ENCODE measurements at places on chromosomes 12 and 14.

- DNase-seq: no peak
Measured at GRCh38 chr12:45582536-45582935, 147.0 kb upstream of the ARID2 start.

DNA sequence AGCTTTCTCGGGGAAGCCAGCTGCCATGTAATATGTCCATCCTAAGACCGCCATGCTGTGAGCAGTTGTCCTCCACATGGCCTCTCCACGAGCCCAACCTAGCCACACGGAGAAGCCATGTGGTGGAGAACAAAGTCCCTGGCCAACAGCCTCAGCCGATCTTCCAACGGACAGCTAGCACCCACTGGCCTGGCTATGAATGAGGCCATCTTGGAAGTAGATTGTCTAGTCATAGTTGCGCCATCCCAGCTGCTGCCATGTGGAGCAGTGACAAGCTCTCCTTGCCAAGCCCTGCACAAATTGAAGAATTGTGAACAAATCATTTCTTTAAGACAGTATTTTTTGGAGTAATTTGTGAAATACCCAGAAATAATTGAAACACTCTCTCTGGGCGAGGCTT is 49.3 kb upstream of the USP44 start:
- DNase-seq: no peak

DNA sequence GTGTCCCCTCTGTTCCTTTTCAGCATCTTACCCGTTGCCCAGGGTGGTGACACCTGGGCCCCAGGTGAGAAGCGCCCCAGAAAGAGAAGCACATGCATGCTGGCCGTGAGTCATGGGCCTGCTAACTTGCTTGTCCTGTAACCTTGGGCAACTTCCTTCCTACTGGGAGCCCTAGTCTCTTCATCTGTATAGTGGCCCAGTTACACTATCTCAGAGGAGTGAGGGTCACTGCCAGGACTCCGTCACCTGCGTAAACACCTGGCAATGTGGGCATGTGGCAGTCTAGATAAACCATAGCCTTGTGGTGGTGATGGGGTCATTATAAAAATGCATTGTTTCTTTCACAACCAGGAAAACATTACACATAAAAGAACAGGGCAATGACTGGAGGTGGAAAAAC is 125.2 kb downstream of the SLC25A47 start:
- DNase-seq: no peak

GRCh38 chr12:106213662-106214061 is 34.2 kb downstream of the CKAP4 start:
- no peak for DNase-seq

- no peak for DNase-seq
Measured at GRCh38 chr14:92392711-92393110, 69.7 kb downstream of the SLC24A4 start.

DNA sequence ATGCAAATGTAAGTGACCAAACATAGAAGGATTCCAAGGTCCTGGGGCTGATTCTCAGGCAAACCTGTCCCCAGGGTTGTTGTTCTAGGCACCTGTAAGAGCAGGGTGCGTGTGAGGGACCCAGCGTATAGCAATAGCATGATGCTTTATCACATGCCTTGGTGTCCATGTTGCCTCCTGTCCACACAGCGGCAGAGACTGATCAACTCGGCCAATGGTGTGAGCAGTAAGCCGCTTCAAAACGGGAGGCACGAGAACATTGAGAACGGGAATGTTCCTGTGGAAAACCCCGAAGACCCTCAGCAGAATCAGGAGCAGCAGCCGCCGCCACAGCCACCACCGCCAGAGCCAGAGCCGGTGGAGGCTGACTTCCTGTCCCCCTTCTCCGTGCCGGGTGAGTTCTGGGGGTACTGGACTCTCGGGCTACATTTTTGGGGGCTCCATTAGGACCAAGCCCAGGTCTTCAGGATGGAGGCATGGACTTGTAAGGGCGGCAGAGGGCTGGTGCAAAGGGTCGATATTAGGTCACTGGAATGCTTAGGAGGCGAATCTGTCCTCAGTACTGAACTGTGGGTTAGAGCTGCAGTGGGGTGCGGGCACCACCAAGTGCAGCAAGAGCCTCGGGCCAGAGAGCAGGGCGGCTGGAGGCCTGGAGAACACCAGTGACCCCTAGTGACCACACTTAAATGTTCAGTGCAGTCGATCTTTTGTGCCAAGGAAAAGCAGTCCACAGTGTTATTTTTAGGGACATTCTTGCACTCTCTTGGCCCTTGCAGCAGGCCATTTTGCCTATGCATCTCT is 57.2 kb upstream of the RIN3 start:
- no peak for DNase-seq

DNA sequence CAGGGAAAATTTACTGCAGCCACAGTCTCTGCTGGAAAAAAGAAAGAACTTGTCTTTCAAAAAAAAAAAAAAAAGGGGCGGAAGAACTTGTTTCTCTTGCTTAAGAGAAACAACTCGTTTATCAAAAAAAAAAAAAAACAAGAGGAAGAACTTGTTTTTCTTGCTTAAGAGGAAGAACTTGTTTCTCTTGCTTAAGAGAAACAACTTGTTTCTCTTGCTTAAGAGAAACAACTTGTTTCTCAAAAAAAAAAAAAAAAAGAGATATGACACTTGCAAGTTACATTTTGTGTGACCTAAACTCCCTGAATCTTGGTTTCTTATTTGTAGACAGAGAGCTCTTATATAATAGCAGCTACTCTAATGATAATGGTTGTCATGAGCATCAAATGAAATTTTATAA is 44.7 kb upstream of the USP15 start:
- DNase-seq: no peak

GRCh38 chr12:82434392-82434911 is 76.1 kb downstream of the METTL25 start:
- no peak for DNase-seq

GRCh38 chr14:94888121-94888520 is 118.2 kb upstream of the GSC start:
- no peak for DNase-seq

DNA sequence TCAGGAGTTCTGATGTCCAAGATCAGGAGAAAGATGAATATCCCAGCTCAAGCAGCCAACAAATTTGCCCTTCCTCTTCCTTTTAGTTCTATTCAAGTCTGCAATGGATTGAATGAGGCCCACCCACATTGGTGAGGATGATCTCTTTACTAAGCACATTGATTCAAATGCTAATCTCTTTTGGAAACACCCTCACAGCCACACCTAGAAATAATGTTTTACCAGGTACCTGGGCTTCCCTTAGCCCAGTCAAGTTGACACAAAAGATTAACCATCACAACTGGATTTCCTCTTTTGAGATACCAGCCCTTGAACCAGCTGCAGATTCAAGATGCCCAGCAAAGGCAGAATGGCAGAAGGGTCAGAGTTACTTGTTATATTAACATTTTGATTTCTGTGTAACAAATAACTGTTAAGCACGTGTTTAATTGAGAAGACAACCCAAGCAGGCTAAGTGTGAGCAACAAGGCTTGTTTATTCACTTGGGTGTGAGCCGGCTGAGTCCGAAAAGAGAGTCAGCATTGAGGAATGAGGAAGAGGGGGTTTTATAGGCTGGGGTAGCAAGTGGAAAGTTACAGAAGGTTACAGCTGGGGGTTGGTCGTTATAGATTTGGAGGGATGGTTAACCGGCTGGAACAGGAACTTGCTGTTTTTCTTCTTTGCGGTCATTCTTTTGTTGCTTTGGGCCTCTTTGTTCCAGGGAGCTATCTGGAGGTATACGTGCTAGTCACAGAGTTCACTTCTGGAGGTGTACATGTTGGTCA is 180.3 kb downstream of the EMP1 start:
- no peak for DNase-seq

GRCh38 chr12:67681105-67681778 is 32.7 kb downstream of the DYRK2 start:
- DNase-seq: no peak

GRCh38 chr12:42296503-42297109 is 29.3 kb downstream of the ZCRB1 start:
- no peak for DNase-seq

GRCh38 chr12:110677206-110677911 is 11.6 kb downstream of the HVCN1 start:
- DNase-seq: no peak

GRCh38 chr12:128798571-128799341 is 25.0 kb downstream of the SLC15A4 start:
- DNase-seq: no peak

DNA sequence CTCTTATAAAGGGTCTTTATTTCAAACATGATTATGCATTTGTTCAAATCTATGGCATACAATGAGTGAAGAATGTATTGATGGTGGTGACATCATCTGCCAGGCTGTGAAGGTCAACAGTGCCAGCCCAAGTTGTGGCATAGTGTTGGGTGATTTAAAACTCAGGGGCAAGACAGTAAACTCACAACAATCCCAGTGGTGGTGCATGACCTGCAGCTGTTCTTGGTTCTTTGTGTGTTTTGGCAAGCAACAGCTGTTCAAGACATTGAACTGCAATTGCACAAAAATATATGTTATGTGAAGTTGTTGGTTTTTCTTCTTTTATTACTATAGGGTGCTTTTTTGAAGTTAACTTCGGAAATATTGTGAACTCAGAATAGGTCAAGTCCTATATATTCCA is 851.6 kb downstream of the NRXN3 start:
- DNase-seq: no peak

DNA sequence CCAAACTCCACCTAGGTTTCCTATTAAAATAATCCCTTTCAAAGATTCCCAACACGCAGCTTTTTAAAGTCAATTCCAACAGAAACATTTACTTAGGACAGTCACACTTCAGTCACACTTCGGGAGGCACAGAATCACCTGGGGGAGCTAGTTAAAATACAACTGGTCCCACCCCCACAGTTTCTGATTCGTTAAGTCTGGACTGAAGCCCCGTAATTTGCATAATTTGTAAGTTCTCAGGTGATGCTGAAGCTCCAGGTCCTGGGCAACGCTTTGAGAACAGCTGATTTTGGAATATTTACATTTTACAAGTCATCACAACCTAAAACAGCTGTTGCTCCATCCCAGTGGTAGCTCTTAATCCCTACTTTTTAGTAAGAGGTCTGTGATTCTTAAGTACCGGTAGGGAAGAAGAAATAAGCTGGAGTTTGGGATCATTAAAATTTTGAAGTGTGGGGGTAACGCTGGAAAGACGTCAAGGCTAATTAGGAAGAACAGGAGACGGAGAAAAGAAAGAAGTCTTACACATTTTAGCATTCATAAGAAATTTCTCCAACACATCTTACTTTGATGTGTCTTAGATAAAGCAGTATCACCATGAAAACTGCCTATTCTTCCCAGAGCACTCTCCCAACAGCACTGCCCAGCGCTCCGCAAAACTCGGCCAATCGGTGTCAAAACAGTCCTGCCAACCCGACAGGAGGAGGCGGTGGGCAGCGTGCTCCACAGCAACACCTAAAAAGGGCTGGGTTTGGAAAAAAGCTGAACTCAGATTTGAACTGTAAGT is 1.1 kb downstream of the IPO8 start:
- DNase-seq: no peak

GRCh38 chr12:11752403-11753149 is 103.1 kb downstream of the ETV6 start:
- DNase-seq: no peak

- DNase-seq: no peak
Measured at GRCh38 chr12:69500631-69501030, 30.4 kb downstream of the FRS2 start.

DNA sequence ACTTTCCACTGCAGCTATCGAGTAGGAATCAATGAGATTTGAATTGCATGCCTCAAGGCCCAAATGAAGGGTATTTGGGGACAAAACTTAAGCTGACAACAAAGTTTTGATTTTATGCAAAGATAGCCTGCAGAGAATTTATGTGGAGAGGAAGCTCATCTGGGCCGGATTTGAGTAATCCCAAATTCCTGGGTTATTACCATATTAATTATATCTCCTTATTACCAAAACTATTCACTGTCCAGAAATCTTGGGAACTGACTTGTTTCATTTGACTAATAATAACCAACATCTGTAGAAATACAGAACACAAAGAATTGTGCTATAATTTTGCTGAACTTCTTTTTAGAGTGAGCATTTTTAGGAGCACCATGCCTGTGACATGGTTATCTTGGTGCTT is 70.4 kb downstream of the KITLG start:
- DNase-seq: no peak

DNA sequence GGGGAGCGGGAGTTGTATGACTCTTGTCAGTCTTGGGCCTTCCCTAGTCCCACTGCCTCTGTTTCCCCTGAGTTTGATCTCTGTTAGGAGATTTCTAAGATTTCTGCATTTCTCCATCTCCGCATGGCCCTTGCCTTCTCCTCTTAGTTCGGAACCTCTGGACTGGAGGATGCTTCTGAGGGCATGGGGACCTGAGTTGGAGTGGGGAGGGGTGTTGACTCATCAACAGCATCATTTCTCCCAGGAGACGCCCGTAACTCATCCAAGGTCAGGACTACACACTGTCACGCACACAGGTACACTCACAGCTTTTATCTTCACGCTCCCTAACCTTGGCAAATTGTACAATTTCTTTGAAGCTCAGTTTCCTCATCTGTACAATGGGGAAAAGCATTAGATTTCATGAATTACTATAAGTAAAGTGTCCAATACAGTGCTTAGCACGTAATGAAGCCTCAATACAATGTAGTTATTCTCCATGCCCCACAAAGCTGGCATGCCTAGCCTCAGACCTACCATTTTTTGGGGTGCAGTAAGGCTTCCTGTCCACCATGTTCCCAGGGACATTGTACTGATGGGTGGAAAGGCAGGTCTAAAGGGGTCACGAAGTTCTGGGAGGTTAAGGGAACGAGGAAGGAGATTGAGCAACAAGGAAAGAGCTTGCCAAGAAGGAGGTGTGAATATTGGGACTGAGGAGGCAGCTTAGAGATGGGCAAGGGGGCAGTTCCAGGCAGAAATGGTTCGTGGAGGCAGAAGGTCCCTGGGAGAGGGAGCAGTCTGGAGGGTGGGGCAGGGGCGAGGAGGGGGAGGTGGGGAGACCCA is 600 bp upstream of the LAG3 start:
- no peak for DNase-seq

GRCh38 chr14:102490456-102490855 is 19.1 kb downstream of the ANKRD9 start:
- no peak for DNase-seq

DNA sequence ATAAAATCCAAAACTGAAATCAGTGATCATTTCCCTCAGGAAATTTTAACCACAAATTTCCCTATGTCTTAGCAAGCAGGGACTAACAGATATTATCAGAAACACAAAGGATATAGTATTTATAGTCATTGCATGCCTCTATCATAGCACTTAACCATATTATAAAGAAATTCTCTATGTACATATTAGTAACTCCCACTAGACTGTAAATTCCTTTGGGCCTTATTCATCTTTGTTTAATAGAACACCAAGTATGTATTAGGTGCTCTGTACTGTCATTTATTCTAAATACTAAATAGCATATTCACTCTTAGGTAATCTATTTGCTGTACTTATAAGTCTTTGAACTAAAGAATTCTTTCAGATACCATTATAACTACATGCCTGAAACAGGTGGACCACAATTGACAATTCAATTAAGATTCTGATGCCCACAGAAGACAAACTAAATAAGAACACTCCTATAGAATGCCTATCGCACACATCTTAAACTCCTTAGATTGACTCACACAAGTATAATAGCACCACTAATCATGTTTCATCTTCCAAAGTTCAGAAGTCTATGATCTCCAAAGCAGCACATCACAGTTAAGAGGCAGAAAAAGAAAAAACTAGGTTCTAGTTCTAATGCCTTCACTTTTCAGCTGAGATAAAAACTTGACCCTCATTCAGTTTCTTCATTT is 134.1 kb downstream of the FSCB start:
- no peak for DNase-seq
